ENCODE measurements at places on chromosomes 2 and 18.
A peak's percentile ranks its signal among the peaks of the same experiment; 100 is the strongest.

DNA sequence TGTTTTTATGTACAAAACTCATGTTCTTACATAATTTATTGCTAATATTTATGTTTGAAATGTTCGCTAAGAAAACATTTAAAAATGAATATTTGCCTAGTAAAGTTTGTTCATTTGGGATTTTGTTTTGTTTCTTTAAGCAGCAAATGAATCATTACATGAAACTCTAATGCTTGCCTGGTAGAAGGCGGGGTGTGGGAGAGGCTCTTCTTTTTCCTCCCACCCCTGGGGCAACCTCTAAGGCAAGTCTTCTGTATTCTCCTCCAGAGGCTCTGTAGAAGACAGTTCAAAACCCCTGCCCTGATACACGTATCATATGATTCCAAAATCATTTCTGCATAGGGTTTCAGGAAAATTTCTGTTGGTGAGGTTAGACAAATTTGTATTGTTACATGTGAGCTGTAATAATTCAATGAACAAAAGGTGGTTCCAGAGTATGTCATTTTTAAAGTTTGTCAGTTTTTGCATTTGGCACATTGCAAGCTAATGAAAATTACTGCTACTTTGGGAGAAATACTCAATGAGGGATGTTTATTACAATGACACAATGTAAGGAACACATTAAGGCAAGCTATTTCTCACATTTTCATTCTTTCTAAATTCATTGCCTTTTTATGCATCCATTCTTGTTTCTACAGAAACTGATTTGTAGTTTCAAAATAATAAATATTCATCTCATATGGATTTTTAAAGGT, 302.3 kb upstream of the UBE2E3 start:
- no peak for DNase-seq

- DNase-seq, result no peak
Measured at GRCh38 chr2:197075754-197076337, 149.3 kb upstream of the PGAP1 start.

DNA sequence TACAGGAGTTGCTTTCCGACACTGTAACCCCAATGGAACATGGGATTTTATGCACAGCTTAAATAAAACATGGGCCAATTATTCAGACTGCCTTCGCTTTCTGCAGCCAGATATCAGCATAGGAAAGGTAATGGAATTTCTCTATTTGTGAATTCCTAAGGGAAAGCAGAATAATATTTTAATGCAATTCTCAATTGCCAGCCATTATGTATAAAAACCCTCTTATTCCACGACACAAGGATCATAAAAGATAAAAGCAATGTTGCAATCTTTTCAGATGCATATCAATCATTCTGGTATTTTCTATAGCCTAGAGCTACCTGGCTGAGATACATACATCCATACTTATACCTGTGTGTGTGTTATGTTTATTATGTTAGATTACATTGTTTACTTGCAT, 31.2 kb downstream of the PTH2R start:
- DNase-seq, result no peak

DNA sequence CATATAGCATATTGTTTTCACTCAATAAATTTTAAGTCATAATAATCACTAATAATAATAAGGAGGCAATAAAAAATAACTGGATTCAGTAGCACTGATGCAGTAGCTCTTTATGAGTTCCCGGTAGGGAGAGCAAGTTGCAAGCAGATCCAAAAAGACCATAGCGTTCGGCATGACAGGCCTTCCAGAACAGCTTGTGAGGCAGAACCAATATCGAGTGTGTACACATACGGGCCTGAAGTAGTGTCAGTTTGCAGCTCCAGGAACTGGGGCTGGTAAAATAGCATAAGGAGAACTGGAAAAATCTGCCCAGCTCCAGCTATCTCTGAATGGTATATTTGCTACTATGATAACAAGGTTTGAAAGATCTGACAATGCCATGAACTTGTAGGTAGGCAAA, 1607.8 kb upstream of the PIK3C3 start:
- no peak for DNase-seq

GRCh38 chr2:195538937-195539336, 118.1 kb upstream of the SLC39A10 start:
- no peak for DNase-seq

DNA sequence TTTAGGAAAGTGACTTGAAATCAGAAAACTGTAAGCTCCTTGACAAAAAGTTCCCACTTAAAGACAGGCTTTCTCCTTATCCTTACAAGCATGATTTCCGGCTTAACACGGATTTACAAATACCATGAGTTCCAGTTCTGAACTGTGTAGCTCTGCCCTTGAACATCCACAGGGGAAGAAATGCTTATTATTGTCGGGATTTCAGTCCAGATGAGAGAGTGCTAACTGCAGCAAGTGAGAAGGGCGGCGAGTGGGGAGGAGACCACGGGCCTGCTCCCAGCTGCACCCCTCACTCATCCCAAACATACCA, 73.1 kb downstream of the LRRC30 start:
- no peak for DNase-seq

DNA sequence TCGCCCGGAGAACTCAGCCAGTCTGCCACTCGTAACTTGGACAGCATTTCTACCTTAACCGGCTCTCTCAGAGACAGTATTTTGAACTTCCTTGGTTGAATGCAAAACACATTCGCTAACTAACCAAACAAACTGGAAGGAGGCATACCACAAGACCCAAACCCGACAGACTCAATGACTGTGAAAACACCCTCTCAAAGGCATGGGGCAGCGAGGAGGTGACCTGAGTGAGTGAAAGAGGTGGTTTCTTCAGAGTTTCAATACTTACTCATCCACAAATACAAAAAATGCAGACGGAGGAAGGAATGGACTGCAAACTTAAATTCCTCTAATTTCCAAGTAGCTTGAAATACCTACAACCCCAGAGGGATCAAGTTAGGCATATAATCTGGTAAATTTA, 132.9 kb downstream of the GAREM1 start:
- DNase-seq, result no peak

DNA sequence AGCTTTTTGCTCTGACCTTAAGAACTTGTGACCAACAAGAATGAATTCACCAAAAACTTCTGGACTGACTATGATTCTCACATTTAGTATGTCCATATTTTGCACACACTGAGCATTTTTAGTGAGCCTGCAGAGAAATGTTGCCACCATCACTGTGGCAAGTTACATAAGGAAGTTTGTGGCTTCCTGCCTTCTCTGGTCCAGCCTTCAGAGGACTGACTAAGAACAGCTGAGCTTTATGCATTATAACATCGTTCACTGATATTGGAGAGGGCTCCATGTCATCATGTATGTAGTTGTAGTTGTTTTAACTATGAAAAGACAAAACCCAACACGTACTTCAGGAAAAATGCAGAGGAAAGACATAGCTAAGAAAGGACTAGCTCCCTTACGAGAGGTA, 218.0 kb upstream of the CRIM1 start:
- DNase-seq, result no peak

GRCh38 chr2:61380056-61380881, 90.6 kb downstream of the USP34 start:
- no peak for DNase-seq

DNA sequence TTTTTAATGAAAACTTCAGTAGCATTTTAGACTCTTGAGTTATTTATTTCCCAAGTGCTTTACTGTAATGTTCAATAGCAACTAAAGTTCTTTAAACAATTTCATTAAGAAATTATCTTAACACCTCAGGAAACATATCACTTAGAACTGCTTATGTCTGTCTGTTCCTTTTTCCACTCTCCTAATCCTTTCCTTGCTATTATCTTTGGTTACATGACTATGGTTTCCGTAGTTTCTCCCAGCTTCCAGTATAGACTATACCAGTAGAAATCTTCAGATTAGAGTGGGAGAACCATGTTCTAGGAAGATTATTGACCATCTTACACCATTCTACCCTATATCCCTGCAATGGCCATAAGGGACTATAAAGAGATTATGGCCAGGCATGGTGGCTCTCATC, 280.0 kb downstream of the EXOC6B start:
- DNase-seq, result no peak

- no peak for DNase-seq
Measured at GRCh38 chr18:36889321-36889720, 60.4 kb downstream of the KIAA1328 start.

DNA sequence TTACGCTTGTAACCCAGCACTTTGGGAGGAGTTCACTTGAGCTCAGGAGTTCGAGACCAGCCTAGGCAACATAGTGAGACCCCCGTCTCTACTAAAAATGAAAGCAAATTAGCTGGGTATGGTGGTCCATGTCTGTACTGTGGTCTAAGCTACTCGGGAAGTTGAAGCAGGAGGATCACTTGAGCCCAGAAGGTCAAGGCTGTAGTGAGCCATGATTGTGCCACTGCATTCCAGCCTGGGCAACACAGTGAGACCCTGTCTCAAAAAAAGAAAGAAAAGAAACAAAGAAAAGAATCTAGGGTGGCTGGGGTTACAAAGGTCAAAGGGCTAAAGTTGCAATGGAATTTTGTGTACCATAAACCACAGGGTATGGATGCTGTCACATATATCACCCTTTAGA, 41.3 kb downstream of the KIF3C start:
- no peak for DNase-seq

GRCh38 chr2:159758239-159758638, 39.8 kb downstream of the CD302 start:
- DNase-seq, result no peak

DNA sequence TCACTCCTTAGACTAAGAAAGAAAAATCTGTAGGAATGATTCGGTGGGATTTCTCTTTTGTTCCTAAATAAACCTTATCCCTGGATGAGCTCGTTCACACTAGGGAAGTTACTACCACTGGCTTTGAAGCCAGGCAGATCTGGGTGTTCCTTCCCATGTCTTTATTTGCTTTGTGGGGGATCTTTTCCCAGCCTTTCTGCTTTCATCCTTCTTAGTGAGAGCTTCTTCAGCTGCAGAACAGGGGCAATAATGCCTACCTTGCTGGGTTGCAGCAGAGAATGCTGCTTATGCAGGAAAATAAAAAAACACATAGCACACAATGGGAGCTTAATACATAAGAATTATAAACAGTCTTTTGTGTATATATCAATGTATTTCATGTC, 292.1 kb downstream of the SOX11 start:
- DNase-seq, result no peak

DNA sequence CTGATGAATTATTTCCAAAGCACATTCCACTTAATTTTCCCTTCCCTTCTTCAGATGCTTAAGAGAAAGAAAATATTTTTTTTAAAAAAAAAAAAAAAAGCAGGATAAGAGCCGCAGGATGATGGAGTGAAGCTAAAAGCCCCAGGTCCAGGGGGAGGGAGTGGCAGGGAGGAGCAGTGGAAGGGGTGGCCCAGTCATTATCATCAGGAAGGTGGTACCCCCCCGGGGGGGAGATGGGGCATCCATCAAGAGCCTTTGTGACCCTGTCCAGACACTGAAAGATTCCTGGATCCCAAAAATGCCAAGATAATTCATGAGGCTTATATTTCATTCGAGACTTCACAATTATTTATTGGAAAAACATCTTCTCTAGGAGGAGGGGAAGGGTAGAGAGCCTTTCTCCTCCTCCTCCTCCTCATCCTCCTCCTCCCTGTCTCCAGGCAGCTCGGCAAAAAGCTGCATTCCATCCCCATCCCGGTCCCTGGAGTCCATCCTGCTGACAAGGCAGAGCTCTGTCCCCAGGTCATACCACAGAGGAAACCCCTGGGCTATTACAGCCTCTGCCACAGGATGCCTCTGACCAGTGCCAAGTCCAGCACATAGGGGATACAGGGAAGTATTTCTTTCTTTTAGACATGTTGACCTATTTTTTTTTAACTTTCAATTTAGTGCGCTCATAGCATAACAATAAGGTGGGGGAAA, 125.3 kb downstream of the TWIST2 start:
- DNase-seq, result no peak

DNA sequence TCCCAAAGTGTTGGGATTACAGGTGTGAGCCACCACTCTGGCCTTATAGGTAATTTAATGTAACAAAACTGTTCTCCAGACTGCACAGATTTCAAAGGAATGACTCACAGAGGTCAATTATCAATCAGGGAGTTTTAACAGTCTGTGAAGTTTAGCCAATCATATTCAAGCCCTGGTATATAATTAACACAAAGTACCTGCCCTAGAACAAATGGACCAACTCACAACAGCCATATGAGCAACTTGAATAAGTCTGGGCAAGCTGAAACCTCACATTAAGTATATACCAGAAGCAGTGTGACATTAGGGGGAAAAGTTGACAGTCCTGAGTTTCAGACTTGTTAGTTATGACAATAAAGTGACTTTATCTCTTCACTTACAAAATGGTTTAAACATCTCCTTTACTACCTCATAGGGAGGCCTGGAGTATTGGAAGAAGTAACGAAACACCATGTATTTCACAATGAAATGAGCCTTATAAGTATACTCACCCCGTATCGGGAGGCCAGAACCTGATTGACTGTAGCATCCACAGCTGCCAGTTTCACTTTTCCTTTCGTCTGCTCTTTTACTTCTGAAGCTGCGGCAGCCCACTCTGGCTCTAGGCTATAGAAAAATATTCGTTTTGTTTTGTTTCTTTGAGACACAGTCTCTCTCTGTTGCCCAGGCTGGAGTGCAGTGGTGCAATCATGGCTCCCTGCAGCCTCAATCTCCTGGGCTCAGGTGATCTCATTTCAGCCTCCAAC, 22.2 kb downstream of the PDIA6 start:
- DNase-seq, result peak; percentile 50

GRCh38 chr18:72700961-72701710, 157.0 kb upstream of the CBLN2 start:
- DNase-seq, result no peak

- no peak for DNase-seq
Measured at GRCh38 chr2:219836647-219837177, 209.3 kb downstream of the SLC4A3 start.

DNA sequence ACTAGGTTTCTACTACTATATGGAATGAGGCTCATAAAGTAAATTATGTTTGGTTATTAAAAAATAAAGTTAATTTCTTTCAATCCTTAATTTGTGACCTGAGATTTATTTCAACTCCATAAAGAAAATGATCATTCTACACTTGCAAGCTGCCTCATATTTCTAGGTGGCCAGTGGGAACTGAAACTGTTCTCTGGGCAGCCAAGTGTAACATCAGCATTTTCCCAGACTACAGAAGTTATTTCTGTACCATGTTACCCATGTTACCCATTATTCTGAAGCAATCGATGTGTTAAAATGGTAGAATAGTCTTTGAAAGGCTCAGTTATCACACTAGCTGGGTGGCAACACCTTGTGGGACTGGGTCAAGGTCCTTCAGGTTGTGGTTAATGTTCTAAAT, 139.3 kb upstream of the FBXO11 start:
- no peak for DNase-seq

GRCh38 chr2:113117541-113118262, 9.7 kb upstream of the IL1RN start:
- DNase-seq, result no peak

GRCh38 chr2:147037048-147037447, 807.8 kb upstream of the ACVR2A start:
- no peak for DNase-seq

DNA sequence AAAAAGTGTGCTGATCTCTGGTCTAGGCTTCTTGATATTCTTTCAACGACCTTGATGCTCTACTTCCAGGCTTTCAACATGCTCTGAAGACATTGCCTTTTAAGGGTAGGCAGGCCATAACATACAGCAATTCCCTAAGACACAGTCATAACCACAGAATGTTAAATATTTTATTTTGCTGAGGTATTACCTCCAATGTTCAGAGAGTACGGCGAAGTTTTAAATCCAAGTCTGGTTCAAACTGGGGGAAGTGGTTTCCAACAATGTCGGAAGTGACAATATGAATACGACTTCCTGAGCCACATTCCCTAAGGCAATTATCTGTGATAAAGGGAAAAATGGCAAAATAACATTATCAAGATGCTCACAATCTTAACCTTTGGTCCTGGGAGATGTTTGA, 1077.9 kb upstream of the PIK3C3 start:
- DNase-seq, result no peak

- DNase-seq, result no peak
Measured at GRCh38 chr2:119426801-119427395, 4.8 kb upstream of the TMEM37 start.

GRCh38 chr2:191508738-191509137, 169.2 kb upstream of the NABP1 start:
- DNase-seq, result no peak
